ENCODE measurements at places on chromosomes 11 and 22.

DNA sequence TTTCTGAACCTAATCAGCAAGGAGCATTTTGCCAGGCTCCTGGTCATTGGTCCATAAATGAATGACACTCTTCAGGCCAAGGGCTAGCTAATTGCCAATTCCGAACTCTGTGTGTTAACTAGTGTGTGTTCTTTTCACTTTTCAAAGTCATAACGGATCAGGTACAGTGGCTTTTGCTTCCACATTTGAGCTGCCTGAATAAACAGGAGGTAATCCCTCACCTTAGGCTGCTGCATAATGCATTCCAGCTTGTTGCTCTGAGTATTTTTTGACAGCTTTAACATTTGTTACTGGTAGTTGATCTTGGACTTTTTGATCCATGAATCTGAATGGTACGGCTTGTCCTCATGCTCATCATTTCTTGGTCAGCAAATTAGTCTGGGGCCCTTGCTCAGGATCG lies 485.1 kb downstream of the CNTN5 start:
- no peak for DNase-seq

- peak; percentile 61 for DNase-seq
These were observed 7.0 kb upstream of the L3MBTL2 start for GRCh38 chr22:41198027-41198580.

- DNase-seq, result no peak
These were observed 57.9 kb downstream of the SC5D start for GRCh38 chr11:121350314-121351082.

DNA sequence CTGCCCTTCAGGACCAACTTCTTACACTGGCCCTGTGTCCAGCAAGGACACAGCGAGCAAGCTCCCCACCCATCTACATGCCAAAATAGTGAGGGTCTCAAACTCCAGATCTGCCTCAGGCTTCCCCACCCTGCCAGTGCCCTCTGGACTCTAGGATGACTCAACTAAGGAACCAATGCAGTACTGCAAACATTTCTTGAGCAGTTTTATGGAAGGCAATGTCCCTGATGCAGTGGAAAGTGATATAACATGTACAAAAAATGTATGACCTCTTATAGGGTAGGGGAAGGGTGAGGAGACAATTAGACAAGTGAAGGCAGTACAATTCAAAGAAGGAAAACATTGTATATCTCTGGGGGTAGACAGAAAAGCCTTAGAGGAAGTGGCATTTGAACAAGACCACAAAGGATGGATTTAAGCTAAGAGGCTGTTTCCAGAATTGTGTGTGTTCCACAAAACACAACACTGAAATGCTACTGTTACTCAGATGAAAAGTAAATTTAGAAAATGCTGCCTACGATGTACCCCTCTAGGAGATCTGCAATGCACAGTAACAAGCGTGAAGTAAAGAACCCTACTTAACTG lies 47.3 kb downstream of the RAB30 start:
- peak; percentile 30 for DNase-seq

- DNase-seq, result no peak
These were observed 1457.0 kb downstream of the BRD1 start for GRCh38 chr22:48370508-48371325.

DNA sequence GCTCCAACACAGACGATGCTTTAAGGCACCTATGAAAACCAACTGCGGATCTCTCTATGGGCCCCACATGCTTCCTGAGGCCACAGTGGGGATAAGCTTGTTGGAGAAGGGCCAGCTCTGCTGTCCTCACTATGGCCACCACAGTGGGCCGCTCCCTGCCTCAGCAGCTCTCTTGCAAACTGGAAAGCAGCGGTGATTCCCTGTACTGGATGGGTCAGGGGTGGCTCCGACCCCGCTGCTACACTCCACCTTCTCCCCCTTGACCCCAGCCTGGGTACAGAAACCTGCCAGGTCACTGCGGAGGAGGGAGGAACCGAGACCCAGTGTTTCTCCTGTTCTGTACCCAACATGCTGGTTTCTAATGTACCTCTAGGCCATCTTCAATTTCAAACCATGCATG lies 403.9 kb downstream of the CTTN start:
- no peak for DNase-seq

GRCh38 chr11:111589886-111590499 lies 12.3 kb upstream of the SIK2 start:
- DNase-seq, result no peak

GRCh38 chr11:32210556-32210955 lies 119.7 kb downstream of the RCN1 start:
- DNase-seq, result no peak

GRCh38 chr22:46681010-46681409 lies 57.0 kb downstream of the CERK start:
- peak; percentile 40 for DNase-seq

Measured in activated CD4-positive, alpha-beta T cell treated with anti-CD3 and anti-CD28 coated beads, Interleukin-10, Interleukin-2, amounts not matched to agents 100 ng/mL and 50 ng/mL, durations not matched to agents 16 hours and 8 hours (primary cell).